ENCODE measurements at places on chromosomes 1 and 21.

GRCh38 chr1:37947364-37947763 lies 511 bp upstream of the INPP5B start:
- DNase-seq: no peak

DNA sequence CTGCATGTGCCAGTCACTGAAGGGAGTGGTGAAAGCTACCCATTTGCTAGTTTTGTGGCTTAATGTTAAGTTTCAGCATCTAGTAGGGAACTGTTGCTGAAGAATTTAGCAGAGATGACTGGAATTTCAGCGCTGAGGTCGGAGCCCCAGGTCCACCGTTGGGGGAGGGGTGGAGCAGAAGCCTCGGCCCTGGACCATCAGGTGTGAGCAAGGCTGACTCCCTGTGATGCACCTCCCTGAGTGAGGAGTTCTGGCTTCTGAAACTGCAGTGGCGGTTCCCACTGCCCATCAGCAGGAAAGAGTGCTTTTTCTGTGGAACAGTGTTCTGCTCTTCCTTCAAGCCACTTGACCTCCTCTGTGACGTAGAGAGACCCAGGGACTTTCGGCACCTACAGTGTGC lies 1.3 kb downstream of the NOS1AP start:
- DNase-seq: no peak

- DNase-seq: no peak
Observed at GRCh38 chr1:211625040-211625439, 46.1 kb upstream of the SLC30A1 start.

DNA sequence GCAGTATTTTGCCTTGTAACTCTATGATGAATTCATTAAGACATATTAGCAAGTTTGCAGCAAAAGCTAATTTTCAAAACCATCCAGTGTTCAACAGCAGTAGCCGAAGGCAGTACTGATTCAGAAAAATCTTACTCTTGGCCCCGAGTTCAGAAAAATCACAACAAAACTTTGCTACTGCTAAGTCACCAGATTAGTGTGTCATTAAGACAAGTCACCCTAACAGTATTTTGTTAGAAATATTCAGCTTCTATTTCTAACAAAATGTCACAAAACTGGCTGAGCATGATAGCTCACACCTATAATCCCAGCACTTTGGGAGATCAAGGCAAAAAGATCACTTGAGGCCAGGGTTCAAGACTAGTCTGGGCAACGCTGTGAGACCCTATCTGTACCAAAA lies 8.2 kb downstream of the GTF2B start:
- DNase-seq: no peak

Data from SHP77 treated with DMSO at 0.1 percent for 48 hours (cell line).